ENCODE measurements at places on chromosomes 6 and 20. TPM values are rescaled to one million over a fixed set of nuclear protein-coding genes. Genes with fewer than 3 reads are reported as not detected.

GRCh38 chr6:20583444-20583800, 49.2 kb downstream of the CDKAL1 start:
- H3K27ac ChIP-seq: no peak overlapping the region
- H3K4me3 ChIP-seq: no peak overlapping the region
- no peaks in the 10 kb centered on the region for H3K27me3 ChIP-seq
- H3K36me3 ChIP-seq: no peaks in the 10 kb centered on the region
- H3K4me1 ChIP-seq: no peaks in the 10 kb centered on the region

GRCh38 chr20:8215361-8215781, 83.3 kb downstream of the PLCB1 start:
- H3K4me1 ChIP-seq: no peaks in the 10 kb centered on the region
- no peak overlapping the region for H3K4me3 ChIP-seq
- H3K36me3 ChIP-seq: no peaks in the 10 kb centered on the region
- no peaks in the 10 kb centered on the region for H3K27me3 ChIP-seq
- H3K27ac ChIP-seq: no peak overlapping the region

DNA sequence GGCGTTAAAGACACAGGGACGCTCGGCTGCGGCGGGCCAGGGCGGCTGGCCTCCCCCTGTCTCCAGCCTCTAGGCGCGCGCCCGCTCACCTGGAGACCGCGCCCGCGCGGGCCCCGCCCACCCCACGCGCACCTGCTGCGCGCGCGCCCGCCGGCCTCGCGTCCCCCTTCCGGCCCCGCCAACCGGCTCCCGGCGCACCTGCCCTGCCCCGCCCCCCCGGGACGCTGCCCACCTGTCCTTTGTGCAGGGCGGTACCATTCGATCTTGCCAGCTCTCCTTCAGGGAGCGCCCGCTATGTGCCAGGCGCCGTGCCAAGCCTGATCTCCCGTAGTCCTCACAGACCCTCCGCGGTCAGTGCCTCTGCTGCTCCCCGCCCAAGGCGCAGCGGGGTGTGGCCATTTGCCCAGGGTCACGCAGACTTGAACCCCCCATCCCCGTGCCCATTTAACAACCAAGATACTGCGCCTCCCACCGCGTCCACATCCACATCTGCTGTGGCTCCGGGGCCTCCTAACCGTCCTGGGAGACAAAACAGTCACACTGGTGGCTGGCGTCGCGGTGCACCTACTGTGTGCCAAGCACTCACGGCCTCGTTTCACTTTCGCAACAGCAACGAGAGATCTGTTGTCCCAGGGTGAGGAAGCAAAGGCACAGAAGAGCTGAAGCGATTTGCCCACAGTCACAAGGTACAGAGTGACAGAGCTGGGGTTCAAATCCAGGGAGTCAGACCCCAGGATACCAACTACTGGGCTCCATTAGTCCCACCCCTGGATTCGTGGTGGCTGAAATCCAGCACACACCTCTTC, 48.1 kb downstream of the NOL4L start:
- no peak for DNase-seq
- H3K36me3 ChIP-seq: no peaks in the 10 kb centered on the region
- H3K27ac ChIP-seq: no peak overlapping the region
- H3K4me3 ChIP-seq: peak overlapping the region; percentile 43

DNA sequence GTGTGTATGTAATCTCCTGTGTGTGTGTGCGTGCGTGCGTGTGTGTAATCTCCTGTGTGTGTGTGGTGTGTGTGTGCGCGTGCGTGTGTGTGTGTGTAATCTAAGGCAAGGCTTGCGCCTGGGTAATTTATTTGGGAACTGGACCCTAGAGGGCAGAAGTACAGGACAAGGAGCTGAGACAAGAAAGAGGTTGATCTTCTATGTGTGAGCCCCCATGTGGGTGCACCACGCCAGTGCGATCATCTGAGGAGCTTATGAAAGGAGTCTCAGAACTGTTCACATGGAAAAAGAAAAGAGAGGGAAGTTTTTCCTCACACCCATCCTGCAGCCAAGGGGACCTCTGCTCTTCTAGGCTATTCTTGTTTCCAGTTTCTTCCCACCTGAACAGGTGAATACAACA, 220.1 kb upstream of the GGTLC1 start:
- no peak overlapping the region for H3K4me3 ChIP-seq
- no peak for DNase-seq
- H3K36me3 ChIP-seq: no peaks in the 10 kb centered on the region
- H3K27ac ChIP-seq: no peak overlapping the region

GRCh38 chr6:144008120-144008811, at the start of gene PLAGL1:
PLAGL1 (minus strand) TSS chr6:144008259; CDS start chr6:143948136, 60,123 bp downstream.
- H3K36me3 ChIP-seq: no peaks in the 10 kb centered on the region
- H3K4me3 ChIP-seq: peak within 1 kb of the TSS; percentile 56
- no peak for DNase-seq
- H3K4me1 ChIP-seq: 0 out of 2 replicates have a peak, but pooled peaks cover 2% of the 10 kb centered on the region
- H3K27ac ChIP-seq: peak within 1 kb of the TSS; percentile 54

DNA sequence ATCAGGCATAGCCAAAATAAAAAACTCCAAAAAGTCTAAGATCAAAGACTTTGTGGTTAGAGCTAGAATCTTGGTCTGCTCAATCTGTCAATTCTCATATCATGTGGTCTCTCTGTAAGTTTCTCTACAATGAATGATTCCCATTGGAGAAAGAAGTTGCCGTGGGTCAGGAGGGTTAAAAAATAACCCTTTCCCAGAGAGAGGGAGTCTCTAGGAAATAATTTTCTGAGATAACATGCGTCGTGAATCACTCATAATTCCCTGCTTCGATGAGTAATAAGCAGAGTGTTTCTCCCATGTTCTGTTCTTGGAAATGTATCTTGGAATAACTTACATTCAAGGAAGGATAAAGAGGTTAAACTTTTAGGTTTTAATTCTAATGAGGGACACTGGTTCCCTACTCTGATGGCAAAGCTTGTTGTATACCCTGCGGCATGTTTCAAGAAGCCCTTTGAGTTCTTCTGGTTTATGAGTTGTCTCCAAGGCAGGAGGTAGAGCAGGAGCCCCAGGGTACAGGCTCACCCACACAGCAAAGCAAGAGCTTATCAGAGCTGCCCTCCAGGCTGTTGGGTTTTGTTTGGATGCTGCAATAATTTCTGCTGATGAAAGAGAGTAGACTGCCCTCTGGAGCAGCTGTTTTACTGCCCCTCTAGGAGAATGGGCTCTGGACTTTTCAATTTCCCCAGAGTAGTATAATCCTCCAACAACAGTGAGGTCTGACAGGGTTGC, 599.1 kb downstream of the QKI start:
- H3K27me3 ChIP-seq: no peaks in the 10 kb centered on the region
- no peak for DNase-seq
- H3K4me1 ChIP-seq: no peaks in the 10 kb centered on the region
- H3K4me3 ChIP-seq: no peak overlapping the region
- no peaks in the 10 kb centered on the region for H3K36me3 ChIP-seq

- H3K4me1 ChIP-seq: peaks cover 7% of the 10 kb centered on the region
- no peak overlapping the region for H3K4me3 ChIP-seq
- no peak overlapping the region for H3K27ac ChIP-seq
- no peak for DNase-seq
- H3K27me3 ChIP-seq: no peaks in the 10 kb centered on the region
- H3K36me3 ChIP-seq: peaks cover 43% of the 10 kb centered on the region
Observed at GRCh38 chr20:62136283-62137091, 6.7 kb downstream of the PSMA7 start.

DNA sequence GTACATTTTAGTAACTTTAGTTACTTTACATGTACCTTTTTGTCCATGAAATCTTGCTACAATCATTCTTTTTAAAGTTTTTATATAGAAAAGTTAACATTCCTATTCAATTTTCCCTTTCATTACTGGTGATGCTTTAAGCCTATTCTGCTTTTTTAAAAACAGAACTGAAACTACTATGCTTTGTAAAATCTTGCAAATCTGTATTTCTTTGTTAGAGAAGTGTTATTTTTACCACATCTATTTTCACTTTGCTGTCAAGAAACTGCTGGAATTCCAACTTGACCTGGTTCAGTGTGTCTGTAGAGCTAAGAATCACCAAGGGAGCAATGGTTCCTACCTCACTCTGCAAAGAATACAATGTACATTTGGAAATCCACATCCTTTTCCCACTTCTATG, 21.8 kb upstream of the SAMD5 start:
- H3K36me3 ChIP-seq: no peaks in the 10 kb centered on the region
- no peak overlapping the region for H3K27ac ChIP-seq
- H3K27me3 ChIP-seq: peaks cover 5% of the 10 kb centered on the region

SLC22A7 gene
- not detected for total RNA-seq

LPIN3 gene
- total RNA-seq: 21.0 TPM

SLPI gene
- total RNA-seq: 0.74 TPM

MYBL2 gene
- total RNA-seq: 138 TPM

Data from Panc1 (cell line).